NCI-H526 (cell line): ENCODE measurements at places on chromosomes 4 and X.

DNA sequence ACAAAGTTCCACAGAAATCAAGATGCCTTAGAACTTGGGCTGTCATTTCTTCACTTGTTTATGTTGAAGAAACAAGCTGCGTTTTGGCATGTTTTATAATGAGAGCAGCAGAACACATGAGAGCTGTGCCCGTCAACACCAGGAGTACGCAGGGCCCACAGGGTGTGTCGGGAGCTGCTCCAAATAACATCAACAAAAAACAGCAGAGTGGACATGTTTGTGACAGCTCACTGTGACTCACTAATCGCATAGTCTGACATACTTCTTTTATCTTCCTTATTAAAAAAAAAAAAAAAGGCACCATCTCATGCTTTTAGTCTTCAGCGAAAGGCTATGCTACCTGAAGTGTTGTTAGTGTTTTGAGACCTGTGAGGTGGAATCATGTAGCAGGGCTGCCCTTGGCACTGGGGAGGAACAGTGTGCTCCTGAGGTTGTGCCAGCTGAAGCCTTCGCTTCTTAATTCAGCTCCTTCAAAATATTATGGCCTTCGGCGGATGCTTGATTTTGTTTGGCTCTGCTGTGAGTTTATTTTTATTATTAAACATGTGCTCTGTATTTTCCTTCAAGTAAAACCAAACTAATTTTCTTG, 32.8 kb downstream of the FHDC1 start:
- DNase-seq = no peak

- no peak for DNase-seq
These were observed 120.5 kb upstream of the SORBS2 start for GRCh38 chr4:185932491-185932890.

DNA sequence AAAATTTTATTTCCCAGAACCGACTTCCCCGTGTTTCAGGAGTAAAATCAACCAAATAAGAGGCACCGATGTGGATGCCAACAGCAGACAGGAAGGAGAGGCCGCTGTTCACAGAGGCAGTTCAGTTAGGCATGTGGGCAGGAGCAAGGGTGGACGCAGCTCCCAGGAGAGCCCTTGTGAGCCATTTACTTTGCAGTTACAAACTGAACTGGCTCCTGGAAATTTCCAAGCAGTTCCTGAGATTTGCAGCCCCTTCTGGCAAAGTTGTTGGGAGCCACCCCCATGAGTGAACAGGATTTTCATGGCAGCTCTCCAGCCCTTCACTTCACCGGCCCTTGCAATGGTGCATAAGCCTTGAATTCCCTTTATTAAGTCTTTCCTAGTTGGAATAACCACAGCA, 189.1 kb downstream of the AFAP1 start:
- no peak for DNase-seq

GRCh38 chrX:71910643-71910985, at the start of gene NHSL2:
NHSL2 (plus strand) TSS chrX:71910845.
- peak; percentile 23 for DNase-seq

GRCh38 chrX:74383611-74384010, 37.7 kb upstream of the SLC16A2 start:
- DNase-seq = peak; percentile 5

- DNase-seq = no peak
These were observed 342.0 kb downstream of the GBA3 start for GRCh38 chr4:23034731-23035130.

- no peak for DNase-seq
These were observed 68.1 kb downstream of the ZC4H2 start for GRCh38 chrX:64908121-64908520.

- DNase-seq = no peak
These were observed 42.7 kb downstream of the TAPT1 start for GRCh38 chr4:16183604-16184003.

DNA sequence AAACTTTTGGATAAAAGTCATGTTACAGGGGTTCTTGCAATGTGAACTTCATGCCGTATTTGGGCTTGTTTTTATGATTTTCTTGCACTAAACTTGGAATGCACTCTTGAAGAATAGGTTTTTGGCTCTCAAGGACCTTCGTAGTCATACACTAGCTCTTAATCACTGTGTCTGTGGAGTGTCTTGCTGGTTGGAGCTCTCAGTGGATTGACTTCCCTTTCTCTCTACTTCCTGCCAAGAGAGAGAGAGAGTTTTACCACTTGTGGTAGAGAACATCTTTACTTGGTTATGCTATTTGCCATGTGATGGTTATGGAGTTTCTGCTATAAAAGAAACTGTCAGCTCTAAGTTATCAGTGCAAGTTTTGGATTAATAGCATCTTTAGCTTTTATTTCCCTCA, 112.4 kb downstream of the BMPR1B start:
- no peak for DNase-seq

DNA sequence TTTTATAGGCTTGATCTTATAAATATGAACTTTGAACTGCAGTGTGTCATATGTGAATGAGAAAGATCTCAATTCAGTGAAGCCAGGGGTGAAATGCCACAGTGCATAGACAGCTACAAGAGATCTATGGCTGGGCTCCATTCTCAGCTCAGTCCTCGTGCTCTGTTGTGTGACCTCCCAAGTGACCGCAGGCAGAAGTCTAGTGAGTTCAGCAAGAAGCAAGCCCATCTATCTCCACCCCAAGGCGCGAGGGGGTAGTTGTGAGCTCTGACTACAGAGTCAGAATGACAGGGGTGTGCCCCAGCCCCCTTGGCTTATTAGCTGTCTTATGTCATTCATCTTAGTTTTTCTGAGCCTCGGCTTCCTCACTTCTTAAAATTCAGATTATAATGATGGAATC, 378.3 kb downstream of the FBXW7 start:
- DNase-seq = no peak

GRCh38 chr4:185811509-185812364, at the start of gene SORBS2:
SORBS2 (minus strand) TSS chr4:185812194; CDS start chr4:185690571, 121,623 bp downstream.
- peak; percentile 86 for DNase-seq

DNA sequence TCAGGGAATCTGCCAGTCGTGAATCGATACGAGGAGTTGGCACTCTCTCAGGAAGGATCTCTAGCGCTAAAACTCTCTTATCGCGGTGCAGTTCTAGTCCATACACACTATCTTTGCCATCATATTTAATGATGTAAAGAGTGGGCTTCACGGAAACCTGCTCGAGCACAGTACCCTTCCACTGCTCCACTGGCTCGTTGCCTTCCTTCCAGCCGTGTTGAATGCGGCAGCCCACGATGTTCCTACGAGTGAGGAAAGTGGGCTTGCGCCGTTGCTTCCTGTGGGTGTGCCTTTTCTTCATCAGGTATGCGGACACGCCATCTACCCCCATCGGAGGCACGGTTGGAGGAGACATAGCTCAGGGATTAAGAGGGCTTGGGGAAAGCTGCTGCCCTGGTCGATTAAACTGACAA, 661 bp downstream of the SPIN4 start:
- DNase-seq = no peak

GRCh38 chrX:39304746-39305145, 503.5 kb downstream of the MID1IP1 start:
- DNase-seq = no peak

GRCh38 chr4:110064934-110065333, 133.5 kb downstream of the ELOVL6 start:
- DNase-seq = no peak

DNA sequence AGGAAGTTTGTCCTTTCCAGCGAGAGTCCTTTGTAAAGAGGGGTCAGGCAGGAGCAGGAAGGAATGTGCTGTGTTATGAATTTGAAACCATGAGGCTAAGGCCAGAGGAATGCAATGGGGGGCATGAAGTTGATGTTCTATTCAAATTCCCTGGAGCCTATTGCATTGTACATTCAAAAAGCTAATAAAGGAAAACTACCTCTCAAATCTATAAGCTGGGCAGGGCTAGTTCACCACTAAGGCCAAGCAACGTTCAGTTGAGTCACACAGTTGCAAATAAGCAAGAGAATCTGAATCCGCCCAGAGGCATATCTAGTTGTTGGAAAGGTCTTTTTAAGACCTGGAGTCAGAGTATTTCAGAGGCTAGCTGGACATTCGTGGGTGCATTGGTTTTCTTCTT, 148.3 kb downstream of the DCTD start:
- no peak for DNase-seq

GRCh38 chr4:138741766-138742377, 273.7 kb upstream of the NOCT start:
- no peak for DNase-seq

GRCh38 chr4:162912482-162912881, 254.2 kb downstream of the NAF1 start:
- no peak for DNase-seq
